ENCODE measurements at places on chromosomes 6 and 20.

DNA sequence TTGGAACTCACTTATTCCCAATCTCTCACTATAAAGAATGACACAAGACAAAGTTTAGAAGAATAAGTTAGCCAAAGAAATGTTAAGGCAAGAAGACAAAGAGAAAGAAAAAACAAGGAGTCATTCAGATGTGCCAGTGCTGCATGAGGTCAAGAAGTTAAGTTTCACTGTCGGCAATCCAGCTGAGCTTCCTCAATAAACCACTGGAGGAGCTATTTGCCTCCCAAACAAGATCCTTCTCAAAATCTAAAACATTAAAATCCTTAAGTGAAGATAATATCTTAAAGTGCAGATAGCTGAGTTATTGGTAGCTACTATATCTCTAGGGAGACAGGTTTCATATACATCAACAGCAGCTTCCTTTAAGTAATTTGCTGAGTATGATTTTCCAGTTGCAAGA lies 512.3 kb downstream of the HDGFL1 start:
- DNase-seq = no peak

- no peak for DNase-seq
Observed at GRCh38 chr6:79188885-79189480, 45.5 kb downstream of the HMGN3 start.

- DNase-seq = no peak
Observed at GRCh38 chr6:80341330-80341729, 234.9 kb downstream of the BCKDHB start.

DNA sequence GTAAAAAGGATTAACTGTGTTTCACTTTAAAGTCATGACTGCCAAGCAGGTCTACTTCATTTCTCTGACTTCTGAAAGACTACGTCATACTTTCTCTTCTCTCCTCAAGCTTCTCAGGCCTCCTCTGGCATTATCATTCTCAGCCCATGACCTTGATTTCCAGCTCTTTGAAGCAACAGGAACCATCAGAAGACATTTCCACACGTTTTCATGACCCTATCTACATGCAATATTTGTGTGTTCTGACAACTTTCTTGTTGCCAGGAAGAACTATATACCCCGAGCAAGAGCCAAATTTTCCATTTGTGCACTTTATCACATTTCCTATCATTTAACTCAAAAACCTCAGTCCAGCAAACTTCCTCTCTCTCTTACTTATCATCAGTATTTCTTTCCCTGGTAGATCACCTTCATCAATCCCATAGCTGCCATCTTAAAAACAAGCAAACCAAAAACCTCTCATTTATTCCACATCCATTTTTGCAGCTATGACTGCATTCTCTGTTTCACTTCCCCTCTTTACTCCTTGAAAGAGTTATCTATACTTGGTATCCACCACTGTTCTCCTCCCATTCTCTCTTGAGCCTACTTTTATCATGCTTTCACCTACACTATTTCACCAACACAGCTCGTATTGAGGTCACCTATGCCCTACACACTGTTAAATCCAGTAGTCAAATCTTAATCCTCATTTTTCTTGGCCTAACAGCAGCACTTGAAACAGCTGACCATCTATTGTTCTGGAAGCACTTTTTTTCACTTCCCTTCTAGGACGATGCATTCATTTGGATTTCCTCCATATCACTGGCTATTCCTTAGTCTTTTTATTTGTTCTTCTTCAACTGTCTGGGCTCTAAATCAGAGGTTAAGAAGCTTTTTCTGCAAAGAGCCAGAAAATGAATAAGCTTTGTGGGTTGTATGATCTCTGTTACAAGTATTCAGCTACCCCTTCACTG lies 47.1 kb downstream of the STX7 start:
- no peak for DNase-seq

Data from central memory CD4-positive, alpha-beta T cell (primary cell).